Stimulated activated CD8-positive, alpha-beta memory T cell treated with anti-CD3 and anti-CD28 coated beads, Interleukin-15, amount 100 ng/mL, for 4 hours (primary cell): ENCODE measurements at places on chromosomes 16 and 17.
A peak's percentile ranks its signal among the peaks of the same experiment; 100 is the strongest.

DNA sequence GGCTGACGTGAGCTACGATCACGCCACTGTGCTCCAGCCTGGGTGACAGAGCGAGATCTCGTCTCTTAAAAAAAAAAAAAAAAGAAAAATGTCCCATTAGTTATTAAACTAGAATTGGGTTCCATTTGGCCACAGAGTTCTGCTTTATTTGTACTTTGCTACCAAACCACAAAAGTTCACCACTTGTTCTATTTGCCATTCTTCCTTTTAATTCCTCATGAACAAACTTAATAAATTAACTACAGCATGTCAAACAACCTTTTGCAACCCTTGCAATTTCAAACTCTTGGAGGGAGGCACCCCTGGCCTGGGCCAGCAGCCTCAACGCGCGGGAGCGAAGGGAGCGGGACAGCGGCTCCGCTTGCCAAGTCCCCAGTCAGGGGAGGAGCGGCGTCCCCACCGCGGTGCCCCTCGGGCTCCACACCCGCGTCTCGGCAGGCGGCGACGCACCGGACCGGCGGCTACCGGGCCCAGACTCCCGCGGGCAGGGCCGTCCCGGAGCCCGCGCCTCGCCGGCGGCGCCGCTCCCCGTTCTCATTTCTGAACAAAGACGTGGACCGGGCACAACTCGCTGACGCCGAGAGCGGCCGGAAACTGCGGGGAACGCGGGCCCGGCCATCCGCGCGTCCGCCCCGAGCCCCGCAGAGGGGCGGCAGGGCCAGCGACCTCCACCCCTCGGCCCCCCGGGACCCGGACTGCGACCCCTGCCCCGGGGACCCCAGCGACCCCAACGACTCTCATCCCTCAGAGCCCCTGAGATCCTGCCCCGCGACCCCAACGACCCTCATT is 775 bp downstream of the CYTH1 start:
- no peak for DNase-seq

DNA sequence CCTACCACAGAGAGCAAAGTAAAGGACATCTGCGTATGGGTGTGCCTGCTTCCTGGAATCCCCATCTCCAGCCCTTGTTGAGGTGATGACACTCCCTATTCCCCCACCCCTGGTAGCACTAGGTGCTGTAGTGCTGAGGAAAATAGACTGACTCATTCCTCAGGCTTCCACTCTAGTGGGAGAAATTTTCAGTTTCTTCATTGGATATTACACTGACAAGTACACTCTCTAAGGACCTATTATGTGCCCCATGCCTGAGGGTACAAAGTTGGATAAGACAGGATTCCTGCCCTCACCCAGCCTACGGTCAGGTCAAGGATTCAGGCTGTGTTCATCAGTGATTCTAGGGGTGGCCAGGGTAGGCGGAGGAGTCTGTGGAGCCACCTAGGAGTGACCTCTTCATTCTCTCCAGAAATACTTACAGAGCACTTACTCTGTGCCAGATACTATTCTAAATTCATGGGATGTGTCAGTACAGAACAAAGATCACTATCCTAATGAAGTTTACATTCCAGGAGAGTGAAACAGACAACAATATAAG is 4.5 kb upstream of the ZC3H7A start:
- DNase-seq, result no peak

DNA sequence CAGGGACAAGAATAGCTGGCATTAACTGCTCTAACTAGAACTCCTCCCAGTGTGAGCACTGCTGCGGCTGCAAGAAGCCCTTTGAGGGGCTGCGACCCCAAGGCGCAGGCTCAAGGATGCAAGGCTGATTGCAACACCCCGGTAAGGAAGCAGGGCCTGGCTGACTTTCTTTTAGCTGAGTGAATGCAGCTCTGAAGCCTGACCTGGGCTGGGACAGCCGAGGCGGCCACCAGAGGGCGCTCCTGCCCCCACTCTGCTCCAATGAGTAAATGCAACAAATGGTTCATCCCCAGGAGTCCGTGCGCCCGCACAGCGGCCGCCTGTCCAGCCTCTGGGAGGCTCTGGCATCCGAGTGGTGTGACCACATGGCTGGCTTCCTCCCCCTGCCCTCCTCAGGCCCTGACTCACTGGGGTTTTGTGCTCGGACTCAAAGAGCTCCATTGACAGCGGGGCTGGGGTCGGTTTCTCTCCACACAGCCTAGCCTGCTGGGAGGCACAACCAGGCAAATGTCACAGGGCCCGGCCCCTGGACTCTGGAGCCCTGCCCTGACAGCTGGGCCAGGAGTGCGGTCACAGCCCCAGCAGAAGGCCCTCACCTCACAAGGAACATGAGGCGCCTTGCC is at the start of gene SMIM5:
TSS of gene SMIM5 (plus strand) at position 572 of the 623 bp plus-strand sequence. CDS start 6,768 bp downstream, outside the sequence.
- peak; percentile 55 for DNase-seq

DNA sequence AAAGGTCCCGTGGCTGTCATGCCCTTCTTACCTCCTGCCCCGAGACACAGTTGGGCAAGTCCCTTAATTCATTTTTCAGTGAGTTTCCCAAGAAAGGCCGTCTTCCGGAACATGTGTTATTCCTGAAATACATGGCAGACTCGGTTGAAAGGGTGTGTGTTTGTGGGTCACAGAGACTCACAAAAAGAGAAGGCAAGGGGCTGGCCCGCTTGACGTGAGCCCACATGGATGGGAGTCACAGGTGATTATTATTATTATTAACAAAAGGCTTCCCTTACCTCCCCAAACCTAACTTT is 34.1 kb upstream of the CCR7 start:
- DNase-seq, result no peak

DNA sequence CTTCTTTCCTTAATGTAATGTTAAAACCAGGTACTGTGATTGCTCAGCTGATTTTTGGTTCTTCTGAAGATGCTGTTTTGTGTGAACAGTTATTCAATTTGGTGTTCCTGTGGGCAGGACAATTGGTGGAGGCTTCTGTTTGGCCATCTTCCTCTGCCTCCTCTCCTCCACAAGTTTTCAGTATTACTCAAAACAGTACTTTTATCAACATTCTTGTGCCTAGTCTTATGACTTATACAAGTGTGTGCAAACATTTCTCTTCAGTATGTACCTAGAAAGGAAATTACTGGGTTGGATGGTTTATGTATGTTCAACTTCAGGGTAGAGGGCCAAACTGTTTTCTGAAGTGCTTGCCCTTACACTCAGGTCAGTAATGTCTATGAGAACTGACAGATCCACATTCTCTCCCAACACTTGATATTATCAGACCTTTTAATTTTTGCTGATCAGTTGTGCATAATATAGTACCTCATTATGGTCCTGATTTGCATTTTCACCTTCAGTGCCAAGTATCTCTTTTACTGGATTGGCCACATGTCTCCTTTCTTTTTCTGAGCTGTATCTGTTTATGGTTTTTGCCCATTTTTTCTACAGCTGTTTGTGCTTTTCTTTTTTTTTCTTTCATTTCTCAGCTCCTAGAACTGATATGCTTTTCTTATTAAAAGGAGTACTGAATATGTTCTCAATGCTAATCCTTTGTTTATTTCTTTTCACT is 50.9 kb downstream of the ERCC4 start:
- no peak for DNase-seq

DNA sequence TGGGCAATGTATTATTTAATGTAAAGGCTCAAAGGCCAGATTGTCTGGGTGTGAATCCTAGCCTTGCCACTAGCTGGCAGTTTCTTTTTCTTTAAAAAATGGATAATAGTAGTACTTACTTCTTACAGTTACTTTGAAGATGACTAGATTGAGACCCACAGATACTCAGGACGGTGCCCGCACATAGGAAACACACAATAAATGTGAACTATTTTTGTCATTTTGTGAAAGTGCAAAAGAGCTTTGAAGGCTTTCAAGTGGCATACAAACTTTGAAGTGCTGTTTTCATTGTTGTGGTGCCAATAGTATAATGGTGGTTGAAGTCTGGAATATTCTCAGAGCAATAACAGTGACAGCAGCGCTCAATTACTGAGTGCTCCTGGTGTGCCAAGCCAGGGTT is 63.6 kb downstream of the OTOA start:
- no peak for DNase-seq

- DNase-seq, result peak; percentile 92
Measured at GRCh38 chr17:2814481-2815341, 18.5 kb downstream of the RAP1GAP2 start.

DNA sequence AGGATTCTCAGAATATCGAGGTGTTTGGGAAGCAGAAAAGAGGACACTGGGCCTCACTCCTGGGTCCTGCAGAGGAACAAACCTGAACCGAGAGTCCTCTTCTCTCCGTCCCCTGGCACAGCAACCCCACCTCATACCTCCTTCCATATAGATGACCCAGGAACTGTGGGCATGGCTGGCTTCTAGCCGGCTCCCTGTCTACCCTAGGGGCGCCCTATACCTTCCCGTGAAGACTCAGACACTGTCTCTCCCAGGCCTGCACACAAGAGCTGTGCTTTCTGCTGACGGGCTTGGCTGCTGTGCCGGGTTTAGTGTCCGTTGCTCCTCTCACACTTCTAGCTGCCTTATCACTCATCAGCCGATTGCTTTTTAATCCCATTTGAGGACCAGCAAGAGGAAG is 46.5 kb upstream of the CRISPLD2 start:
- no peak for DNase-seq

DNA sequence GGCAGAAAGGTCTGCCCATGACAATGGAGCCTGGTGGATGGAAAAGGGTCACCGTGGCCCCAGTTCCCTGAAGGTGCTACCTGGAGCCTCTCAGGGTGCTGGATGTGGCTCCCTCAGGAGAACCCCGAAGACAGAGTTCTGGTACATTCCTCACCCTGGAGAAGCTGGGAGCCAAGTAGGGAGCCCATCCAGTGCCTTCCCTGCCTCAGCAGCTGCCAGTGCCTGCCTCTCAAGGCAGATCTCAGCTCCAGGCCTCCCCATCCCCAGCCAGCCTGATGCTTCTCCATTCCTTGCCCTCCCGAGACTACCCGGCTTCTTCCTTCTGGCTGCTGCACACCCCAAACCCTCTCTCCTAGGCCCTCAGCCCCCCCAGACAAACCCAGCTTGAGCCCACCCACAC is 20.5 kb downstream of the SCGB1C2 start:
- DNase-seq, result no peak
